ENCODE measurements at places on chromosomes 3 and 15.

DNA sequence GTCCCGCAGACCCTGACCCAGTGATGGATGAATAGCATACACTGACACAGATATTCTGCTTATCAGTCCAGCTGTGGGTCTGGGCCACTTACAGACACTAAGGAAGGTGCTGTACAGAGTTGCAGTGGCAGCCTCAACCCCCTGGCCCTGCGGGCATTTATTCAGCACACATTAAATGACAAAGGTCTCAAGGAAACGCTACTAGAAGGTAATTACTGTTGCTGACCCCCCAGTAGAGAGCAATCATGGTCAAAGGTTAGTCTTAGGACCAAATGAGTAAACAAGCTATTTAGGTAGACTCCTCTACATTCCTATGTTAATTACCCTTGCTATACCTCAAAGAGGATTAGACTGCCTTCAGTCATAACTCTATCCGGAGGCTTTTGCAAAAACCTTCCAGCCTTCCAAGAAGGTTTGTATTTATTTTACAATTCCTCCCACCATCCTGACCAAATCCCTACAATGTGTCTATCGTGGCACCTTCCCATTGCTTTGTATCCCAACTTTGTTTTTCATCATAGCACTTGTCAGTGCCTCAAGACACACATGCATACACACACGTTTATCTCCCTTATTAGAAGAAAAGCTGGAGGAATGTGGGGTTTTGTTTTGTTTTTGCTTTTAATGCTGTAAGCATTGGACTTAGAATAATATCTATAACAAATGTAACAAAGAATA, 227.9 kb downstream of the PYDC2 start:
- DNase-seq: no peak

DNA sequence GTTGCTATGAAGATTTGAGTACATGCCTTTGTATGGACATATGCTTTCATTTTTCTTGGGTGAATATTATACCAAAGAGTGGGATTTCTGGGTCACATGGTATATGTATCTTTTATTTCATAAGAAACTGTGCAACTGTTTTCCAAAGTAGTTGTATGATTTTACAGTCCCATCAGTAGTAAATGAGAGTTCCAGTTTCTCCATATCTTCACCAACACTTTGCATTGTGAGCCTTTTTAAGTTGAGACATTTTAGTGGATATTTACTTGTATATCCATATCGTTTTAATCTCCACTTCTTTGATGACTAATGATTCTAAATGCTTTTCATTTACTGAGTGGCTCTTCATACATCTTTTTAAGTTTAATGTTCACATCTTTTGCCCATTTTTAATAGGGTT, 20.3 kb downstream of the MEF2A start:
- no peak for DNase-seq

DNA sequence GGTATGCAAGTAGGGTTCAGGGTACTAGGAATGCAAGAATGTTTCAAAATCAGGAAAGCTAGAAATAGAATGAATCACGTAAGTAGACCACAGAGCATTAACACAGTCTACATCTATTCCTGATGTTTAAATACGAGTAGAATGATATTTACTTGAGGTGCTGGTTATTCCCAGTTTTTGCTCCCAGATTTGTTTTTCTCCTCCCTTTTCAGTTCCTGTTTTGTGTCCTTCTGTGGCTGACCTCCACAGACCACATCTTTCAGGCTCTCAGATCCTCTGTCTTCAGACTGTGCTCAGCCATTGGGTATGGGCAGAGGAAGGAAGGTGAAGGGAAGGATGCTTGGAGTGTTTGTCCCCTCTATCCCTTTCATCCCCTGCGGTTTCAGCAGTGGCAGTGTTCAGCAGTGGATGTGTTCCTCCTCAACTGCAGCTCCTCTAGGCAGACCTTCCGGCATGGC, 276.6 kb downstream of the ZNF621 start:
- no peak for DNase-seq

DNA sequence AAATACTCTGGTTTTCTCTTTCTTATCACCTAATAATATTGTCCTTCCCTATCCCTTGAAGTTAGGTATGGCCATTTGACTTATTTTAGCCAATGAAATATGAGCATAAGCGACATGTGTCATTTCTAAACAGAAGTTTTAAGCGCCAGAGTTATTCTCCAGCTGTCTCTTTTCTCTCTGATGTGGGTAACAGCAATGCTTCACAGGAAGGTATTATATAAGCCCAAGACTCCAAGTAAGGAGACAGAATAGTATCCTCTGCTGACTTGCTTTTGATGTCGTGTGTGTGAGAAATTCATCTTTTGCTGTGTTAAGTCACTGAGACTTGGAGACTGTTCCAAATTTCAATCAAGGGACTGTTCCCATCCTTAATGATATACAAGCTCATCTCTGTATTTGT, 224.6 kb upstream of the NECTIN3 start:
- no peak for DNase-seq

DNA sequence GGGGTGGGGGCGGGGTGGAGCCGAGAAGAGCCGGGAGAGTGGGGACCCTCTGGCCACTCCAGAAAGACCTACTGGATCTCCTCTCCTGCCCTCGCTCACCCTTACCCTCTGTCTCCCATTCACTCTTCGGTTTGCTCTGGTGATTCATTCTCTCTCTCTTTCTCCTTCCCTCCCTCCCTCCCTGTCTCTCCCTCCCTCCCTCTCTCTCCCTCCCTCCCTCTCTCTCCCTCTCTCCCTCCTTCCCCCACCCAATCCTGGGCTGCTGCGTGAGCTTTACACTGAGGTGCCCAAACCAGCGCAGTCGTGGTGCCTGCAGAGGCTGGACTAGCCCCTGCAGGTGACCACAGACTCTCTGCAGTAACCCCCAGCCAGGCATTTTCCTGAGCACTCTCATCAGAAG, 32.2 kb upstream of the ADAMTS17 start:
- DNase-seq: no peak

DNA sequence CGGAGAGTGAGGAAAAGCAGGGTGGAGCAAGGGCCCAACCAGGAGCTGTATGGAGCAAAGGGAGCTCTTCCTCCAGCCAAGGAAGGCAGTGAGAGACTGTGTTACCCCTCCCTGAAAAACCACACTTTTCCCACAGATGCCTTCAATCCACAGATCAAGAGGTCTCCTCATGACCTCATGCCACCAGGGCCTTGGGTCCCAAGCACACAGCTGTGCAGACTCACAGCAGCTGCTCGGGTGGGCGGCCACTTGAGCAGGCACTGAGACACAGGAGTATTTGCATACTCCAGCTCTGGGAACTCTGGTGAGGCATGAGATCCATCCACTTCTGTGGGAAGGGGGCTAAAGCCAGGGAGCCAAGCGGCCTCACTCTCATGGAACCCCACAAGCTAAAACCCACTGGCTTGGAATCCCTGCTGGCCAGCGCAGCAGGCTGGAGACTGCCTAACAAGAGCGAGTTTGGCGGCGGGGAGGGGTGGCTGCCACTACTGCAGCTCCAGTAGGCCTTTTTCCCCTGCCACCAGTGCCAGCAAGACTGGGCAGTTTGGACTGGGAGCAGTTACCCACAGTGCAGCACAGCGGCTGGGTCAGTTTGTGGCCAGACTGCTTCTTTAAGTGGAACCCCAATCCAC, 880.6 kb upstream of the ARPP21 start:
- DNase-seq: no peak

- DNase-seq: no peak
Measured at GRCh38 chr15:64096668-64097384, 1.0 kb downstream of the SNX1 start.

GRCh38 chr15:66701422-66702034, 508 bp upstream of the SMAD6 start:
- no peak for DNase-seq

DNA sequence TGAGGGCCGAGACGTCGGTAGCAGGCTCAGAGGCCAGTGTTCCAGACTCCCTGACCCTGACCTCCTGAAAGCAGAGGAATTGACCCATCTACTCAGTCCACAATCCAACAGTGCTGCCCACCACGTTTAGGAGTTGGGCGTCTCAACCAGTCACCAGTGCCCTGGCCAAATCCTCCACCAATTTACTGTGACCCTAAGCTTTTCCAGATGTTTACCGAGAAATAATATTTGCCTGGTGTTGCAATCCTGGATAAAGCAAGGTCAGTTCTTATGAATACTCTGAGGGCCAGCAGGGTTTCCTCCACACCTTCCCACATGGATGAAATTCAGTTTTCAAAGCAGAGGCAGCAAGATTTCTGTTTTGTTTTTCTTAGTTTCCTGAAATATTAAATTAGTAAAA, 7.5 kb upstream of the APOD start:
- no peak for DNase-seq

GRCh38 chr15:52337198-52337853, 41.7 kb upstream of the MYO5C start:
- no peak for DNase-seq

GRCh38 chr15:63405159-63405558, 23.5 kb upstream of the CA12 start:
- no peak for DNase-seq

- no peak for DNase-seq
Measured at GRCh38 chr3:123317716-123318115, 116.0 kb downstream of the SEC22A start.

DNA sequence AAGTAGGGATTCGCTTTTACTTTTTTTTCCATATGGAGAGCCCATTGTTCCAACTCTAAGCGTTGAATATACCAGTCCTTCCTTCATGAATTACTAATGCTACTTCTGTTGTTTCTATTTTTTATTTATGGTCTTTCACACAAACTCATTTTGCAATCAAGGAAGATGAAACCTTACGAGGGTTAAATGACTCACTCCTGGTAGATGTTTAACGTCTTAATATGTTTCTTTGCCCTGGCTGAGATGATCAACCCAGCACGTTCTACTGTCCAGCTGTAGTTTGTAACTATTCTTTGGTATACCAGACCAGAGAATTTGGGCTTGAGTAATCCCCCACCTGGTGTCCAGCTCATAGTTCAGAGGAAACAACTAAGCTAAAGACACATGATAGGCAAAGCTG, 23.1 kb downstream of the CDCP1 start:
- DNase-seq: no peak

- peak; percentile 4 for DNase-seq
Measured at GRCh38 chr15:41331833-41332193, 578 bp downstream of the OIP5 start.

- DNase-seq: no peak
Measured at GRCh38 chr3:10440684-10441083, 64.7 kb downstream of the ATP2B2 start.

- DNase-seq: no peak
Measured at GRCh38 chr3:134974624-134975023, 179.6 kb downstream of the EPHB1 start.

- no peak for DNase-seq
Measured at GRCh38 chr3:64072126-64072525, 48.8 kb upstream of the PSMD6 start.

DNA sequence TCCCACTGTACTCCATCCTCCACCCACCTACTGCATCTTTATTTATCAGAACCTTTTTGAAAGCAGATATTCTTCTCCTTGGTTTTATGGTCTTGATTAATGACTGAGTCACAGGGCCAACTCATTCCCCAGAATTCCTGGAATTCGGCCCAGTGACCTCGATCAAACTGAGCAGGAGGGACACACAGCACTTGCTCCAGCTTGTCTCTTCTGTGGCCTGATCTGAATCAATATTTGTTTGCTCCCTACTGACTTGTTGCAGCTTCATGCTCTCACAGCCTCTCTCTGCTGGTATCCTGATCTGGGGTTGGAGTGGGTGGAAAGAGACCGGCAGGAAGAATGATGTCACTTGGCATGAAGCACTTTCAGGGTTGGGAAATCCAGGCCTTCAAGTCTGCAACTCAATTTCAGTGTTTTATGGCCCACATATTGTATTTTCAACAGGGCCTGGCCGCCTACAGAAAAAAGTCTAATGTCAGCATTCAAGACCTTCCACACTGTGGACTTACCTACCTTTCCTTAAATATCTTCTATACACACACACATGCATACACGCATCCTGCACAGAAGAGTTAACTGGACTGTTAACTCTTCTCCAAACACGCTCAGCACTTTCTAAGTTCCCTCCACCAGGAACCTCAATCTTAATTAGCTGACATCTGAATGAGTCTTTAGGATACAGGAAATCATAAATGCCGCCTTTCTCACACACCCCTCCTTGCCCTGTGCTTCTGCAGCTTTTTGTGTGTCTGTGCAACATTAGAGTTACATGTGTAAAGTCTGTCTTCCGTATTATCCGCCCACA, 4.6 kb downstream of the ANXA2 start:
- no peak for DNase-seq

DNA sequence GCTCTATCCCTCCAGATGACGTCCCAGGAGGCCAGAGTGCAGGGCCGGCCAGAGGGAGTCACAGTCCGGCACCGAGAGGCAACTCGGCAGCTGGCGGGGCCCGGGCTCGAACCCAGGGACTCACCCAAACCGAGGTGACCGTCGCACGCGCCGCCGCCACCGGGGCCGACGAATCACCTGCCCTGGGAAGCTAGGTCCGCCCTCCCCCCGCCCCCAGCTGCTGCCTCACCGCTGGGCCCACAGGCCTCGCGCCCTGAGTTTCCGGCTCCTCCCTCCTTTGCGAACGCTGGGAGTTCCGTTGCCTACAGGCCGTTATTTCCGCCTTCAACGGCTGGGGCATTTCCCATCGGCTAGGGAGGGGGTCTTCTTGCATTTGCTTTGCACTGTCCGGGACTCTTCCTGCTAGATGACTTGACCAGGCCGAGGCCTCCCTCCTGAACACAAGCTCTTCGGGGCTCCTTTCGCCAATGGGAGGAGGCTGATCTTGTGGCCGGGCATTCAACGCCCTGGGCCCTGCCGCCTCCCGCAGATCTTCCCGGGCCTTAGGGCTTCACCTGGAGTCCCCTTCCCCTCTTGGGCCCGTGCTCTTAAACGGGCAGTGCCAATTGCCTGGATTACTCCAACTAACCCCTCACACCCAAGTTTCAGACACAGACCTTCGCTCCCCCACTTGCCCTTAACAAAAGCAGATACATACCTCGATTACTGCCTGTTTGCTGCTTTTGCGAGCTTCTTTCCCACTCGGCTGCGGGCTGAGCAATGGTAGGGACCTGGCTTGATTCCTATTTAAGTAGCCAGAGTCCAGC, at the start of gene SNUPN:
Gene SNUPN (minus strand): TSS at position 184 of the 806 bp plus-strand sequence. CDS start 4,674 bp downstream, outside the sequence.
- DNase-seq: peak; percentile 90

- no peak for DNase-seq
Measured at GRCh38 chr15:56537881-56538280, 72.9 kb upstream of the MNS1 start.

- peak; percentile 48 for DNase-seq
Measured at GRCh38 chr3:50436114-50436674, 67.2 kb downstream of the CACNA2D2 start.

- DNase-seq: no peak
Measured at GRCh38 chr3:52714335-52715302, 8.7 kb downstream of the SPCS1 start.

GRCh38 chr15:66132251-66132816, 121.2 kb downstream of the MEGF11 start:
- DNase-seq: no peak

DNA sequence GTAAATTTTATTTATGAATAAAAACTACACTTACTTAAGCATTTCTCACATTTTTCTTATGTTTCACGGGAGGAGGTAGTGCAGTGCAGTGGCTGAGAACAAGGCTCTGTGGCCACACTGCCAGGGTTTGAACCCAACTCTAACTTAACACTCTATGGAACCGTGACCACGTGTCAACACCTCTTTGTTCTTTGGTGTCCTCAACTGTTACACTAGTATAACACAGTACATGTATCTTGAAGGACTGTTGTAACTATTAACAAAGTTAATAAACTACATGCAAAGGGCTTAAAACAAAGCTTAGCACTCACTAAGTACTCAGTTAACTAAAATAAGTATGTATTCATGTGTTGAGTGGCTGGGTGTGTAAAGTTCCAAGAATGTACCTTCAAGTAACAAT, 19.5 kb downstream of the CD47 start:
- DNase-seq: no peak
